NCI-H2107 (cell line): ENCODE measurements at places on chromosomes 16 and 17.

GRCh38 chr16:55470533-55471371, 8.2 kb upstream of the MMP2 start:
- DNase-seq: no peak

DNA sequence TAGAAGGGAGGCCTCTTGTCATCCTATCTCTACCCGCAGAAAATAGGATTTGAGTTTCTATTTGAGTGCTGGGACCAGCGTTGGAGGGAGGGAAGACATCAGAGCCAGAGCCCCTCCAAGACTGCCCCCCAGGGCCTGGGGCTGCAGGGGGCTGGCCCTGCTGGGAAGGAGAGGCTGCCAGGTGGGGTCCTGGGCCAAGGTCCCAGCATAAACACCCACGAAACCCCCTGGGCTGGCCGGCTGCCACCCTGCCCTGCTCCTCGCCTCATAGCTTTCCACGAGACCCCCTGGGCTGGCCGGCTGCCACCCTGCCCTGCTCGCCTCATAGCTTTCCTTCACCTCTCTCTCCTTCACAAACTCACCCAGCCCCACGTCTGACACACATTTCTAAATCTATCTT, 10.6 kb upstream of the TEX19 start:
- DNase-seq: no peak

- no peak for DNase-seq
Observed at GRCh38 chr17:2937331-2938003, 125.9 kb downstream of the OR1D5 start.

- no peak for DNase-seq
Observed at GRCh38 chr16:85981826-85982562, 83.0 kb downstream of the IRF8 start.

DNA sequence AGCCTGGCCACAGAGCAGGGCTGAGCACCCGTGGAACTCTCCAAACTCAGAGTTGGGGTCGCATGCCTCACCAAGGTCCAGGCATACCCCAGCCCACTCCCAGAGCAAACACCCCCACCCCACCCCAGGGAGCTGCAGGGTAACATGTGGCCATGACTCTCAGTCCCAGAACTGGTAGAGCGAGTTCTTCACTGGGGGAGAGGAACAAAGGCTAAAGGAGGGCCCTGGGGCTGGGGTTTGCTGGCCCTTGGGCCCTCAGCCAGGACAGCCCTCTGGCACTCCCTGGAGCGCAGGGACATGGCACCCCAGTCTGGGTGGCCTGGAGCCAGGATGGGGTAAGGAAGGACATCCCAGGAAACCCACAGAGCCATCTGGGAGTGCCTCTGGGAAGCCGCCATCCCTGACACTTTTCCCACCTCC, 4.2 kb downstream of the HID1 start:
- DNase-seq: no peak

DNA sequence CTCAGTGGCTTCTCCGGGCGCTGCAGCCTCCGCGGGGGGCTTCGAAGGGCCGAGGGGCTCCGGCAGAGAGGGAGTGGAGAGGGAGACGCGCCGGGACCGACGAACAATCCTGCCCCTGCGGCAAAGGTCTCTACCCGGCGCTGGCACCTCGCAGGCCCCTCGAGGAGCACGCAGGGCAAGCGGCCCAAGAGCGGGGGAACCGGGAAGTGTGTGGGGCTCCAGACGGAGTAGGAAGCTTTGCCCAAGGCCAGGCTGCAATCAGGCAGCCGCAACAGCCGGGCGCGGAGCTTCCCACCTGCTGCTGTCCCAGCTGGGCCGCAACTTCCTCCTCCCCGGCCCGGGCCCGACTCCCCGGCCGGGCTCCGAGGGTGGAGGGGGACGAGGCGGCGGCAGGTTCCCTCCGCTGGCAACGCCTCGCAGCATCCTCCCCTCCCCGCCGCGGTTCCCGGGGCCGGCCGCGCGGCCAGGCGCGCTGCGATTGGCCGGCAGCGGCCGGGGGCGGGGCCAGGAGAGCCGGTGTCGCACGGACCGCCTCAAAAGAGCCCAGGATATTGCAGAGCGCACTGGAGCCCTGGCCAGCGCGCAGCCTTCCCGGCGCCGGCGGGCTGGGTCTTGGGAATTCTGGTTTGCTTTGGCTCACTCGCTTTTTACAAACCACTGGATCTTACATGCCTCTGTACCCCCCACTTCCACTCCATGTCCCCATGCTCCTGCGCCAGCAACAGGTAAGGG, at the start of gene KCNJ2:
Gene KCNJ2, plus strand, starts transcription at position 556 of the 732 bp plus-strand sequence. CDS start 5,508 bp downstream, outside the sequence.
- DNase-seq: peak; percentile 82

DNA sequence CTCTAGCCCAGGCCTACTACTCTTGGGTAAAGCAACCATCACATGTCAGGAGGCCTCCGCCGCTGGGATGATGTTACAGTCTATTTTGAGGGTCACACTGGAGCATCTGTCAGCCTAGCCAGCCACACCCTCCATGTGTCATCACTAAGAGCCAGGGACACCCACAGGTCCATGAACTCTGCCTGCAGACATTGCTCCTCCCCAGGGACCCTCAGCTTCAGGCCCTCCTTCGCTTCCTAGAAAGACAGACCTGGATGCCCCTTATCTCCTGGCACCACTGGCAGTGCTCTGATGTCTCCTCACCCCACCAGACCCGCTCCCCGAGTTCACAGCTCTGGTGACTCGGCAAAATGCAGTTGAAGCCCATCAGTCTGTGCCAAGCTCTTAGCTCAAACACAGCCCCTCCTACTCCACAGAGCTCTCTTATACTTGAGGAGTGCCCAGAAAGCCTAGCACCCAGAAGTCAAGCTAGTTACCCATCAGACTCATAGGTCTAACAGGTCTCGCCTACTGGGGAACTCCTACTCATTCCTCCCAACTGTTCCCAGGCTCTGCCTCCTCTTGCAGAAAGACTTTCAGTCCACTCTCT, 5.9 kb downstream of the RANBP10 start:
- no peak for DNase-seq

- DNase-seq: no peak
Observed at GRCh38 chr16:59991171-59991570, 1257.1 kb upstream of the GOT2 start.

GRCh38 chr16:12119562-12119961, 143.0 kb downstream of the SNX29 start:
- DNase-seq: no peak

DNA sequence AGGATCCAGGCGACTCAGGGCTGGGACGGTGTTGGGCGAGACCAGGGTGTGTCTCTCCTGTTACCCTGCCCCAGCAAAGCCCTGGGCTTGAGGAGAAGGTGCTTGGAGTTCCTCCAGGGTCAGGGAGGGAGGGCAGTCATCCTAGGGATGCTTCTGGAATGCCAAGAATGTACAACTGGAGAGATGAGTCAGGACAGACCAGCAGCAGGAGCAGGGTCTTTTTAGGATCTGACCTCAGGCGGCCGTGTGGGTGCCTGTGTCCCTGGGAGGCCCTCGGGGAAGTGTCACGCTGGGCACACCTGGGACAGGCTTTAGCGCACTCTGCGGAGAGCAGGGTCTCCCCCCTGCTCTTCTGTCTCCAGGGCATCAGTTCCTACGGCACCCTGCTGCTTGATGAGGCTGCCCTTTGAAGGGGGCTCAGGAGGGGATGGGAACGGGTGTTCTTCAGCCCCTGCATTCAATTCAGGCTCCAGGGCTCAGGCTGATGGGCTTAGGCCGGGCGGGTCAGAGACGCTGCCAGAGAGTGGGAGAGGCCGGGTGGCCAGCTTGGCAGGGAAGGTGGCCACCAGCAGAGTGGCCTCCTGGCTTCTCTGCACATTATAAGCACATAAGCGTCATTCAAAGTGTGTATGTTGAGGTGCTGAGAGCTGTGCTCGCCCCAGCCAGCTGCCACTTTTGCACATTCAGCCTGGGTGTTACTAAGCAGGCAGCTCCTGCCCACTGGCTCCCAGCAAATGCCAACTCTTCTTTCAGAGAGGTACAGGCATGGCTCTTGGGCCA, 8.4 kb upstream of the MTSS2 start:
- DNase-seq: no peak

DNA sequence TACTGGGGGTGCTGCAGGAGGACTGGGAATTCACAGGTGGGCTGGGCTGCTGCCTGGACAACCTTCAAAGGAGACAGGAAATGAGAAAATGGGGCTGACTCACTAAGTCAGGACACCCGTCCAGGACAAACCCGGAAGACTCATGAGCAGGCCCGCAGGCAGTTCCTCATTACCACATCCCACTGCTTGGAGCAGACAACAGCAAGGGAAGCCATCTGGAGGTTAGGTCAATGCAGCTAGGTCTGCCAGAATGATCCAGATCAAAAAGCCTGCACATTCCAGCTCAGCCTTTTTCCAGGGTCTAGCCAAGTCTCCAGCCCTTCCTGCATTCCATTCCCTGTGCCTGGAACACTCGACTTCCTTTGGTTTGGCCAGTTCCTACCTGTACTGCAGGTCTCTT, 536.5 kb upstream of the CDH11 start:
- no peak for DNase-seq

GRCh38 chr17:18323007-18323406, 7.9 kb downstream of the SMCR8 start:
- DNase-seq: no peak

- no peak for DNase-seq
Observed at GRCh38 chr17:21282231-21282630, 2.3 kb upstream of the MAP2K3 start.

DNA sequence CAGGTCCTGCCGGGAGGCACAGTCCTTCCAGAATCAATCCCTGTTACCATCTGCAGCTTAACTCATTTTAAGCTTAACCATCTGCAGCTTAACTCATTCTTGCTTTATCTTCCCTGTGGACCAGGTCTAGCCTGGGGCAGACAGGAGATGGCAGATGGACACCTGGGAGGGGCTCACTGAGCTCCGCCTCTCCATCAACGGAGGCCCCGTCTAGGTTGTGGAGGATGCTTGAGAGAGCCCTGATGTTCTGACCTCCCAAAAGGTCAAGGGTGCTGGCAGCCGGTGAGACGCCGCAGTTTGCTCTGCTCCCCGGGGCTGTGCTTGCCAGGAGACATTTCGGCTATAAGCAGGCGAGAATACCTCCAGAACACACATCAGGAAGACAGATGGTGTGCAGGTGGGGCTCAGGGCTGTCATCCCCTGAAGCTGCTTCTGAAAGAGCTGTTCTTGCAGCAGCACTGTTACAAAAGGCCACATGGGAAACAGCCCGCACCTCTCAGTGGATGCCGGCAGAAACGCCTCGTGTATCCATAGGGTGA, 41.3 kb downstream of the BAIAP2 start:
- no peak for DNase-seq

GRCh38 chr17:68292689-68293040, 1.4 kb downstream of the ARSG start:
- no peak for DNase-seq

DNA sequence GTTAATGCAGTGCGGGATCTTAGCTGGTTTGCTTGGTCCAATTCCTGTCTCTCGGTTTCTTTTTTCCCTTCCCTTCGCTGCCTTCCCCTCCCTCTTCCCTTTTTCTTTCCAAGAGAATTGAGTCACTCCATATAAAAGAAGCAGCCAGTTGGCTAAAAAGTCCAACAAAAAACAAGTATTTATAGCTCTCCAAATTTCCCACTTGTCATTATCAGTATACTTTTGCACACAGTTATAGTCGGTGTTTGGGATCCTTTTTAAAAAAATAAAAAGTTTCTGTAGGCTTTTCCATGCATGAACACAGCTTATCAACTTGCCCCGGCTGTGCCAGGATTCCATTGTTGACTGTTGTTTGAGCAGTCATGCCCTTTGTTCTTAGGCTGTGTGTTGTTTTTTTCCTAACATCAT, 24.9 kb downstream of the HMOX2 start:
- no peak for DNase-seq

- DNase-seq: no peak
Observed at GRCh38 chr16:68362947-68363657, 52.3 kb downstream of the PRMT7 start.

GRCh38 chr16:84239141-84239769, 557 bp downstream of the KCNG4 start:
- DNase-seq: no peak

- no peak for DNase-seq
Observed at GRCh38 chr17:41507315-41507880, 2.0 kb upstream of the KRT13 start.

DNA sequence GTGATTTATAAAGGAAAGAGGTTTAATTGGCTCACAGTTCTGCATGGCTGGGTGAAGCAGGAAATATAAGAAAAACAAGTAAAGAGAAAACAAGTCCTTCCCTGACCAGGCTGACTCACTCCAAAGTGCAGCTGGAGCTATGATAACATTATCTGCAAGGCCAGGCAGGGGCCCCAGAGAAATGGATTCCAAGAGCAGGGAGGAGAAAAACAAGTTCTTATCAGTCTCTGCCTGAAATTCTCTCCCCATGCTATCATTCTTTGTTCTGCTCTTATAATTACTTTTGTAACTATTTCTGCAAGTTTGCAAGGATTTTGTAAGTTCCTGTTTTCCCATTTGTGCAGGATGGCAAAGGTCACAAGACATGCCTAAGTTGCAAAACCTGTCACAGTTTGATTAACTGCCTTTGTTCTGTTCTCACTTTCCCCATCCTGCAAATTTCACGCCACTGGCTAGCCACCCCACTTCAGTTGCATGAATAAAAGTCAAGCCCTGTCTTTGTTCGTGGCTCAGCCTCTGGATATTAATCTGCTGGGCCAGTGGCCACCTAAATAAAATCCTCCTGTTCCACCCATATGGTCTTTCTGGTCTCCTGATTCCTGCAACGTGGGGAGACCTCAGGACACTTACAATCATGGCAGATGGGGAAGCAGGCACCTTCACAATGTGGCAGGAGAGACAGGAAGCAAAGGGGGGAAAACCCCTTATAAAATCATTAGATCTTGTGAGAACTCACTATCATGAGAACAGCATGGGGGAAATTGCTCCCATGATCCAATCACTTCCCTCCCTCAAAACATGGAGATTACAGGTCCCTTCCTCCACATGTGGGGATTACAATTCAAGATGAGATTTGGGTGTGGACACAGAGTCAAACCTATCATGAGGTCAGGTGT, 13.1 kb downstream of the ABCA9 start:
- no peak for DNase-seq

GRCh38 chr16:76780556-76780955, 410.4 kb upstream of the MON1B start:
- DNase-seq: no peak

DNA sequence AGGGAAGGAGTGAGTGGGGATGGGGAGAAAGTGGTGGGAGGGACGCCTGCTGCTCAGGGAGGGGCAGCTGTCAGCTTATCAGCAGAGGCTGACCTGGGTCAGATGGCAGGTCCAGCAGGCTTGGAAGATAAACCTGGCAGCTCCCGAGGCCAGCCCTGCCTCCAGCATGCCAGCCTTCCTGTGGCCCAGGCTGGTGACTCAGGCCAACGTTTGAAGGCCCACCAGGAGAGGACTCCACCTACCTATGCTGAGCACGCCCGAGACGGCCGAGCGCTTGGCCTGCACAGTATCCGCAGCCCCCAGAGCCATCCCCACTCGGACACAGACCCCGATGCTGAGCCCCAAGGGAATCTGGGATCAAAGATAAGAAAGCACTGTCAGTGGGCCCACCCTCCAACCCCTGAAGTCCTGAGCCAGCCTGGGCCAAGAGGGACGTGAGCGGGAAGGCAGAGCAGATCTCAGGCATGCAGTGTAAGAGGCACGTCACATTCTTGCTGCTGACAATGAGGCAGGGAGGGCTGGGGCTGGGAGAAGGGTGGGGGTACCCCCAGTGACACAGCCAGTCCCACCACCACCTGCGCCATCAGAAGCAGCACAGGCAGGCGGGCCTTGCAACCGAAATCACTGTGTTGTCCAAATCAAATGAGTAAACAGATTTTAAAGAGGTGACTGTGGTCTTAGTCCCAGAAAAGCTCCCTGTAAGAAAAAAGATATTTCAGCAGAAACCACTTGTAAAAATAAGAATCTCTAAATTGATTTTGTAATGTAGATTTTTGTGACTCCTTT, 12.4 kb downstream of the SLC47A2 start:
- DNase-seq: no peak
